ENCODE measurements at places on chromosomes 2 and 18.

DNA sequence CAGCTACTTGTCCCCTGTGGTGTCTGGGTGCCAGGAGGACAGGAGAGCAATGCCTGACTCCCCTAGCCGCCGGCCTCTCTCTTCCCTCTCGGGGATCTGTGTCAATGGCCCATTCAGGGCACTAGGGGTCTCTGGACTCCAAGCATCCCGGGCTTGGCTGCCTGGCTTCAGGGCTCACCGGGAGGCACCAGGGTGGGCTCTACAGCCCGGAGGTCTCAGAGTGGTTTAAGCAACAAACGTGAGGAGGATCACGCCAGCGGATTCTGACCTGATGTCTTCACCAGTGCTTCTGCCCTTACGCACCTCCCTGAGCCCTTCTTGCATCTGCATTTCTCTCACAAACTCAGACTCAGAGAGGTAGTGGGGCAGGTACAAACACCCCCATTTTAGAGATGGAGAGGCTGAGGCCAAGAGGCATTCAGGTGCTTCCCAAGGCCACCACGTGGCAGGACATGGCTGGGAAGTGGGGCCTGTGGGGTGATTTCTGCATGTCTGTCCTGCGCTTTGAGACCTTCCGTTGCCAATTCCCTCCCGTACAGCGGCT is 243.0 kb downstream of the CELF4 start:
- DNase-seq, result peak; percentile 26

DNA sequence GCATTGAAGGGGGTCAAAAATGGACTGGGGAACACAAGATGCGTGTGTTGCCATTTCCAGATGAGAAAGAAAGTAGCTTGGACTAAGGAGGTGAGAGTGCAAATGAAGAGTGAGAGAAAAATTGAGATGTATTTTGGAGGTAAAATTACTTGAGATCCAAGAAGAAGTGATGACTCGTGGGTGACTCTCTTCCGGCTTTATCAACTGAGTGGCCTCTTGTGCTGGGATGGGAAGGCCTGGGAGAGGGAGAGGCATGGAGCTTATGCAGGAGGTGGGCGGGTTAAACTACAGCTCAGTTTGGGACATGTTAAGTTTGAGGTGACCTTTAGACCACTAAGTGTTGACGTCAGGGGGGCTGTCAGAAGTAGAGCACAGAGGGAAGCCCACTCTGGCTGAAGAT is 34.9 kb downstream of the SULT1C2 start:
- no peak for DNase-seq

DNA sequence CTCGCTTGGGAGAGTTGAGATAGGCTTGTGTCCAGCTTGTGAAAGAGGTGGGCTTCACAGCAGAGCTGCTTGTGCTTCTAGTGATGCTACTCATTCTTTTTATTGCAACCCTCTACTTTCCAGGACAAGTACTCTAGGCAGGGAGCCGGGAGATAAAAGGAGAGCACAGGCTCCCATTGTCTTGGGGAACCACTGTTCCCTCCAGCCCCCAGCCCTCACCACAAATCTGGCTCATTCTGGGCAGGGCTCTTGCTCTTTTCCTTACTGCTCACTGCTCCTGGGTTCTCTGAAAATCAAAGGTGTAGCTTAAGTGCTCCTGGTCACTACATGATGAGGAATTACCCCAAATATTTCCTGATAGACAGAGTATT is 81.4 kb downstream of the CABYR start:
- DNase-seq, result no peak

GRCh38 chr2:134246154-134246874 is 7.6 kb upstream of the MGAT5 start:
- no peak for DNase-seq

- DNase-seq, result peak; percentile 25
These were observed 64.0 kb upstream of the TRIB2 start for GRCh38 chr2:12652723-12653122.

DNA sequence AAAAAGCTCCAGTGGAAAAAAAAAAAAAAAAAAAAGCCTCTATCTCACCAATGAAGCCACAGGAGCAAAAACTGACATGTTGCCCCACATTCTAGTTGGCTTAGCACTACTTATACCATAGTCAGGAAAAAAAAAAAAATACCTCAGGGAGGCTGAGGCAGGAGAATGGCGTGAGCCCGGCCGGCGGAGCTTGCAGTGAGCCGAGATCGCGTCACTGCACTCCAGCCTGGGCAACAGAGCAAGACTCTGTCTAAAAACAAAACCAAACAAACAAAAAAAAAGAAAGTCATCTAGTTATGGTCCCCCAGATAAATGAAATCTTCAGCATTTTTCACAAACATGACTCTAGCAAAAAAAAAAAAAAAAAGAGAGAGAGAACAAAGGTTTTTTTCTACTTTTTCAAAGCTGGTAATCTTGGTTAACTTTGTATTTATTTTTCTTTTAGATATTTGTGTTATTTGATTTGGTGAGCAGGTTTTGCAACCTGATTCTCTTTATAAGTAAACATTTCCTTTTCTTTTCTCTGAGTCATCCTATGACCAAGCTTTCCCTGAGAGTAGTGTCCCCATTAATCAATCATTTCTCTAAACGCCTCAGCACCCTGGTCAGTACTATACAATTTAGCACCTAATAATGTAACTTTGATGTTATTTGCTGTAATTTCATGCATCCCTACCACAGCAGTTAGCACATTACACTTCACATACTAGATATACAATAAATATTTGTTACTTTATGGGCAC is 273.7 kb upstream of the PIK3C3 start:
- DNase-seq, result no peak

GRCh38 chr2:143088388-143088787 is 40.8 kb upstream of the ARHGAP15 start:
- DNase-seq, result no peak

- DNase-seq, result no peak
These were observed 21.7 kb downstream of the KIAA1328 start for GRCh38 chr18:36850527-36851201.

DNA sequence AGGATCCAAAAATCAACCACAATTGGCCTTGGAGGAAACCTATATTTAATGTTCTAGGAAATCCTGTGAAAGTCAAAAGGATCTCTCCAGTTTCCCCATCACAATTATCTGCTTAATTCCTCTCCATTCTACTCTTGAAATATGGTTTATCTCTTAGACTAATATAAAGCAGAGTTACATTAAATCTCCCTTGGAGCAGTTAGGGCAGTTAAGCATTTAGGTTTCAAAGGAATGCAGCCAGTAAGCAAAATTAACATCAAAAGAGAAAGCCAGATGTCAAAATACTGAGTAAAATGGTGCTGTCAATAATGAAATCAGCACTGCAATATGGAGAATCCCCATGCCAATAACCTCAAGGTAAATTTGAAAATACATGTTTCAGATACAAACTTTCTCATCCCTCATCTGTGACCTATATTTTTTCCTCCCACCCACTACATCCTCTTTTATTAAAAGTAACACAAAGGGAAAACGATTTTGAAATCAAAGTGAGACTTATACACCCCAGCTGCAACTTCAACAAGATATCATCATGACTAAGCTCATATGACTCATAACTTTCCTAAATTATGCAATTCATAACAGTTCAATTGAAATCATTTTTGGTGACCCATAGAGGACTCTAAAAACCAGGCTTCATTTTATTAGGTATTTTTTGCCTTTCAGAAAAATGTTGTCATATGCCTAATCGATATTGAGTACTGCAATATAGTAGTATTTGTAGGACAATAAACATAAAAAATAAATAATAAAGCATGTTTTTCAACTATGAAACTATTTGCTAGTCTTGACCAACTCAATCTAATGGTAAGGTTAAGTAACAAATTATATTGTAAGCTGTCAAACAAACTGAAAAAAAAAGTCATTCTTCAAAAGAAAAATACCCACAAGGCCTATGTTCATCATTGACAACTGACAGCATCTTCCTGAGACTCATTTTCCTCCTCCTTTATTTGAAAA is 3.1 kb downstream of the ADAM17 start:
- no peak for DNase-seq

DNA sequence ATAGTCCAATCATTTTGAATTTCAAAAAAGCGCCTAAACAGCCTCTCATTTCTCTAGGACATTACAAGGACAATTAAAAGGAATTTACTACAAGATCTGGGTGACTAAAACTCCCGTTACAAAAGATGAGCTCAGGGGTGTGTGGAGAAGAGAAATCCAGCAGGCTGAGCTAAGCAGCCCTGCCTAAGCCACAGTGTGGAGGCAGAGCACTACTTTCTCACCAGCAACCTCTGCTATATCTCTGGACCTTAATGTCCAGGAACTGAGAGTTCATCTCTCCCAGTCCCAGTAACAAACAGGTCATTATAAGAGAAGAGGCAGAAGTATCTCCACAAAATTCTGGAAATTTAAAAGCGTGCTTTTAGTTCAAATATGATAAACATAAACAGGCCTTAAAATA is 18.9 kb upstream of the ANKRD62 start:
- DNase-seq, result no peak

DNA sequence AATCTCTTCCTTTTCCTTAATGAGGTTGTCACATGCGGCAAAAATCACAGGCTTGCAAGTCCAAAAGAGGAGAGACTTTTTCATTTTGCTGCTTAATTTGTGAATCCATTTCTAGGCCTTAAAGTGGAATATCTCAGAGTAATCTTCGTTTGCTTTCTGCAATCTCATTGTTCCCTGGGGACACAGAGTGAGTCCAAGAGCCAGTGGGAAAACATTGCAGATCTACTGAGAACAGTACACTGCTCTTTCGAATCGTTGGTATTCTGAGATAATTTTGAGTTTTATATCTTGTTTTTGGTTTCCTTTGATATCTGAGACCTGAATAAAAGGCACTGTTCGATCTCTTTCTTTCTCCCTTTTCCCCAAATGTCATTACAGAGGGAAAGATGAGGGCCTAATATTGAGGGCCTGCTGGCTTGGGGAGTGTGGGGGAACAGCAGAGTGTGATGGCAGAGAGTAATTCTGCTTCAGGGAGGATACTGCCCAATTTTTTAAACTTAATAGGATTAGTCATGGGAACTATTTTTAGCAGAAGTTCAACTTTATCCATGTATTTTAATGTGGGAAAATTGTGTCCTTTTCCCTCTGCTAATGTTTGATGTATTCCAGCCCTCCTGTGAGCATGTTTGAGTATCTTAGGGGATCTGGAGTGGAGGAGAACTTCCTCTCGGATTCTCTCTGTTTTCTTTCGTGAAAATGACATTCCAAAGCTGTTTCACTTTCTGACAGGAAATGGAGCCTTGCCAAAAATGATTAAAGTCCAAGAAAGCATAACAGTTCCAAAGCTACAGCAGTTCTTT is 418.2 kb upstream of the ZEB2 start:
- no peak for DNase-seq

DNA sequence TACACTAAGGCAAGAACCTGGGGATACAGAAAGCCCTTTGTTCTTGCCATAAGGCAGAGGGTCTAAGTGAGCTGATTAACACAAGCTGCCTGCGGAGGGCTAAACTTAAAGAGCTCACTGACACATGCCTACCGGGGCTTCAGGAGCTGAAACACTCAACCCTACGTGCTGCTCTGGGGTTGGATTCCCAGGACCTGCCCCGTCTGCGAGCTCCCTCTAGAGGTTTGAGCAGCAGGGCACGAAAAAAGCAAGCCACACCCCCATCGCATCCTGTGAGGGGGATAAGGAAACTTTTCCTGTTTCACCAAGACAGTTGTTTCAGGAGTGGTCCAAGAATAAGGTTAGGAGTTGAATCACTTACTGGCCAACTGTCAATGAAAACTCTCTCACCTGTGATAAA is 562.1 kb downstream of the TMX3 start:
- DNase-seq, result no peak

DNA sequence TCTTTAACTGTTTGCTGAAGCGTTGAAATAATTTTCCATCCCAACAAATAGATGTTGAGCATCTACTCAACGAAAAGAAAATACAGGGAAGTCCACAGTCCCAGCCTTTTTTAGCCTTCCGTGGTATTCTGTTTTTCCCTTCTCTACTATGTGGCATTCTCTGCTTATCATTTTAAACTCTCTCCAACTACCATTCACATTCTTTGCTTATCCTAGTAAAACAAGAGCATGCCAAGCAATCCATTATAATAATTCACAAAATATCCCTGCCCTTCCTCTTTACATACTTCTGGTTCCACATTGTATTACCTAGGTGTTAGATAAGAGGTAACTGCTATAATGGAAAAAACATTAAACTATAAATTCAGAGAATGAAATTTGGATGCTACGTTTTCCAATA is 1.6 kb upstream of the SESTD1 start:
- no peak for DNase-seq

DNA sequence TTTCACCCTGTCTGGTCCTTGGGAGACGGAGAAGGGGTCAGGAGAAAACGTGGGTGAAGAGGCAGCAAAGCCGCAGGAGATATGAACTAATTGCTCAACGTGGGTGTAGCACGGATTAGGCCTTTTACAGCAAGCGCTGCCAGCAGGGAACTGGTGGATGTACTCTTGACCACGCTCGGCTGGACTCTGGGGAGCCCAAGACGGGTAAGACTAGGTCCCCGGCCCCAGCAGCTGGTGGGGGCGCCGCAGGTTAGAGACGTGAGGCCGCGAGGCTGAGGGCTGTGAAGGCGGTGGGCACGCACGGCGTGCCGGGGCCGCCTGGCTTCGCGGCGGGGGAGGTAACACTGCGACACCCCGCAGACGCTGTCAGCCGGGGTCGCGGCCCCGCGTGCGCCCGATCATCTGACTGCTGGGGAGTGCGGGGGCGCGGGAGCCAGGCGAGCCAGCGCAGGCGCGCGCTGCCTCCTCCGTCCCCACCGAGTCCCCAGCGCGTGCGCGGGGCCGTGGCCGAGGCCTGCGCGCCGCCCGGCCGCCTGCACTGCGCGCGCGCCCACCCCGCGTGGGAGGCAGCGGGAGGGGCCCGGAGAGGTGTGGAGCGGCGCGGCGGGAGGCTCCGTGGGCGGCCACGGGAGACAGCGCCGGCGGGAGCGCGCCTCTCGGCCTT is at the start of gene CLIP4:
TSS of gene CLIP4 (plus strand) at position 470 of the 664 bp plus-strand sequence. CDS start 5,974 bp downstream, outside the sequence.
- peak; percentile 85 for DNase-seq

DNA sequence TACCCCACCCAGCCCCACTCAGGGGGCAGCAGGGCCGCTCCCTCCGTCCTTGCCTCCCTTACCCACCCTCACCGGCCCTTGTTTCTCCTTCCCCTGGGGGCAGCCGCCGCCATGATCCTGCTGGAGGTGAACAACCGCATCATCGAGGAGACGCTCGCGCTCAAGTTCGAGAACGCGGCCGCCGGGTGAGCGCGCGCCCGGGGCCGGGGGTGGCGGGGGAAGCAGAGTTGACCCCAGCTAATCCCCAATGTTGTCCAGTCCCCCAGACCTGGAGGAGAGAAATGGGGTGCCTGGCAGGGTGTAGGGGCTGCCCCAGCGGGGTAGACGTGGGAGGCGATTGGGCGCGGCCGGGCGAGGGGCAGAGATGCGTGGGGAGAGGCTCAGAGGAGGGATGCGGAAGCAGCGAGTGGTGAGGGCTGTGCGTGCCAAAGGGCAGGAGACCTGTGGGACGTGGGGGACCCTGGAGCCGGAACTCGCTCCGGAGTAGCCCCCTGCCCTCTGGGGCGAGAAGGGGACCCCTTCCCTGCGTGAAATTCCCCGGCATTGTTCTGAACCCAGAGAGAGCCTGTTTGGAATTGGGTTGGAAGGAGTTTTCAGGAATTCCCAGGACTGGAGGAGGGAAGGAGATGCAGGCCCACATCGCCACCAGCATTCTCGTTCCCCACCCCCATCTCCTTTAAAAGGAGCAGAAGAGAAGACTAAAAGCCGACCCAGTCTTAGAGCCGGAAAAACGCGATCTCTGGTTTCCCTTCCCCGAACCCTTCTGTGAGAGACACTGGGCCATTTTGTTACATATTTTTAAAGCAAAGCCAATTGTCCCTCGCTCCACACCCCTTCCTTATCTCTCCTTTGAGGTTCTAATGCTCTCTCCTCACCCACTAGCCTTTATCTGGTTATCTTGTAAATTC is 625 bp downstream of the ARPC2 start:
- DNase-seq, result peak; percentile 84

GRCh38 chr2:26915316-26915715 is 55.1 kb upstream of the MAPRE3 start:
- no peak for DNase-seq

Measured in right cardiac atrium (tissue), 5 donors.